ENCODE measurements at places on chromosomes 4 and X.

DNA sequence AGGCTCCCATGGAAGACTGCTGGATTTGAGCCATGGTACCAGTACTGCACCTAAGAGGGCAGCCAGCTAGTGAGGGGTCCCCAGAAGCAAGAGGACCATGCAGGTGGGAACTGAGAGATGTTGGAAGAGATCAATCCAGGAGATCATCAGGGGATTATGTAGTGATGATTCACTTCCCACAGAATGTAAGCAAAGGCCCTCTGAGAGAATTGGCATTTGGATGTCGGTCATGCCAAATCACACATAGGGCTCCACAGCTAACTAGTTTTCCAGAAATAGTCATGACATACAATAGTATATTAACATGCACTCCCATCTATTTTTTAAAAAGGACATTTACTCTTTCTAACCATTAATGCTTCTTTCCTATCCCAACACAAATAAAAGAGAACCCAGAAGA lies 112.5 kb downstream of the RASGEF1B start:
- no peak for DNase-seq

- DNase-seq = no peak
Observed at GRCh38 chrX:47933946-47934345, 69.8 kb downstream of the ZNF182 start.

GRCh38 chr4:132827522-132827921 lies 321.6 kb upstream of the PCDH10 start:
- no peak for DNase-seq

GRCh38 chr4:146514651-146515357 lies 6.9 kb downstream of the SLC10A7 start:
- DNase-seq = no peak

DNA sequence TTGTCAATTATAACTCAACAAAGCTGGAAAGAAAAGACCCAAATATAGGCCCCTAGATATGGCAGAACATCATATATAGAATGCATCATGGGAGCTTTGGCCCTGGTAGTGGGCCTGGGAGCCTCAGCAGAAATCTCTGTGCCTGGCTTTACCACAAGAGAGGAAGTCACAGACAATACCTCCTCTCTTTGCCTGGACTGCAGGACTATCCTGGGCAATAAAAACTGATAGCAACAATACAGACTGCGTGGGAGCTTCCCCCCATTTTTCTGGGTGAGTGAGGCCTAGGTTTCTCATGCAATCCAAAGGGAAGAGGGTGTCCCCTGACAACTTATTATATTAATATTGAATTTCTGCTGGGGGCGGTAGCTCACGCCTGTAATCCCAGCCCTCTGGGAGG lies 64.0 kb upstream of the NFKB1 start:
- no peak for DNase-seq

- no peak for DNase-seq
Observed at GRCh38 chrX:115357326-115358120, 68.0 kb downstream of the LUZP4 start.

DNA sequence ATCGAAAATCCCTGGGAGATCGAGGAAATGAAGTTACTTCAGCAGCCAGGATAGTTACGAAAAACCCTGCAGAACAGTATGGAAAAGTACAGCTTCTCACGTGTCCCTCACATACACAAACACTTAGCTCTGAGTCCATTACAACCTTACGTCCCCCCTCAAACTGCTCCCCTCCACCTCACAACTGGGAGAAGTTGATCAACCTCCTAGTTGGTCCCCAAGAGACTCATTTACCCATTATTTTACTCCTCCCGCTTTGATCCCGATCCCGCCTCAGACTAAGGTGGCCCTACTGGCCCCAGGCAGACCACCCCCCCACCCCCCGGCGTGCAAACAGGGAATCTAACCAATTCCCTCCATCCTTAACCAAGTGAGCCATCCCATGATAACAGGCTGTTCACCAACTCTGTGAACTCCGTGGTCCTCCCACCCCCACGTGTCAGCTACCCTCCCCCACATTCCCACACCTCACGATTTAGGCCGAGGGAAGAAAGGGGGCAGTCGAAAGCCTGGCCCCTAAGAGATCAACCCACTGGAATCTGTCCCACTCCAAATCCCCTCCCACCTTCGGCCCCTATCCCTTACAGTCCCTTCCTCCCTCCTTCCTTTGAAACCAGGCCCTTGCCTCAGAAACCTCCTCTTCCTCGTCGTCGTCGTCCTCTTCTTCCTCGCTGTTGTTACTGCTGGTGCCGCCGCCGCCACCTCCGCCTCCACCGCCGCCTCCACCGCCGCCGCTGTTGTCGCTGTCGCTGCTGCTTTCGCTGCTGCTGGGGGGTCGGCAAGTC lies 755 bp downstream of the ANKRD17 start:
- no peak for DNase-seq

- DNase-seq = no peak
Observed at GRCh38 chr4:155604718-155605626, 61.7 kb upstream of the GUCY1A1 start.

GRCh38 chrX:118437283-118437682 lies 58.3 kb upstream of the DOCK11 start:
- DNase-seq = no peak

DNA sequence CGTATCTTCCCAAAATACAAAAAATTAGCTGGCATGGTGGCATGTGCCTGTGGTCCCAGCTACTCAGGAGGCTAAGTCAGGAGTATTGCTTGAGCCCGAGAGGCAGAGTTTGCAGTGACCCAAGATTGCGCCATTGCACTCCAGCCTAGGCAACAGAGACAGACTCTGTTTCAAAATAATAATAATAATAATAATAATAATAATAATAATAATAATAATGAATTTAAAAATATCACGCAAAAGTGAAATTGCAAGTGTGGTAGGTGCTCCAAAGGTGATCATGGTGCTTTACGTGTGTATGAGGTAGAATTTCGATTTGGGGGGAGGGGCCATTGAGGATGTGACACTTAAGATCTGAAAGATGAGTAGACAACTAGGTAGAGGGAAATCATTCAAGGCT lies 4.9 kb upstream of the HPSE start:
- no peak for DNase-seq

- DNase-seq = no peak
Observed at GRCh38 chr4:184895012-184895695, 69.4 kb upstream of the ACSL1 start.

- no peak for DNase-seq
Observed at GRCh38 chr4:182649698-182650477, 267.3 kb downstream of the DCTD start.

DNA sequence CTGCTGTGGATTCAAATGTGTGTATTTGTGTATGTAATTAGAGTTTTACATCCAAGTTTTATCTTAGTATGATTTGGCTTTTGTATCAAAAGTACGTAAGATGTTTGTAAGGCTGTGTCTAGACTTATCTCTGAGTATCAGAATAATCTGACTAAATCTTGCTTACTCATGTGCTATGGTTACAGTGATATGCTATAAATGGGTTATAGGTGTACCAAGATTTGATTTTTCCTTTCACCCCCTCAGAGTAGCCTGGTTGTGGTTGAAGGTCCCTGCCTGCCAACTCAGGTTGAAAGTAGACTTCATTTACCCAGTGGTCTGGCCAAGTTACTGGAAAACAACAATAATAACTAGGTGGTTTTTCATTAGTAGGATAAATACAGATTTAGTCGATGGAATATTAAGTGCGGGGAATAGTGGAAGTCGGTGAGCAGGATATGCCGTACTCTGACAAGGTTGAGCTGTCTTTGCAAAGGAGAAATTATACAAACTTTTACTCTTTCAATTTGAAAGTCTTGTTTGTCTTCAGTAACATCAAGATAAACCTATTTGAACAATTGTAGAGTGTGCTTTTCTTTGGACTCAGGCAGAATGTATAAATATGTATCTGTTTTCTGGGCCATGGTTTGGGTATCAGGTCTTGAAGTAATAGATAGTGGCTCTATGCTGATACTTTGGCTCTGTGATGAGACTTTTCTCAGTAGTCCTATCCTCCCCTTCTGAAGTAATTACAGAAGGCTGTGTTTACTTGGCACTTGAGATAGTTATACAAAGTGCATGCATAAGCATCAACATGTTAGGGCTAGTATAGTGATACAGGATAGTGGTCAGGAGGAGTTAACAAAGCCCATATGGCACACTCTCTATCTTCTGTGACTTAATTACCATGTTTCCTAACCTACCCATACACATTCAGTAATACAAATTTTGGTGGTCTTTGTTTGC lies 23.7 kb downstream of the BMP2K start:
- DNase-seq = no peak

GRCh38 chr4:72427057-72427456 lies 142.0 kb downstream of the ADAMTS3 start:
- no peak for DNase-seq

DNA sequence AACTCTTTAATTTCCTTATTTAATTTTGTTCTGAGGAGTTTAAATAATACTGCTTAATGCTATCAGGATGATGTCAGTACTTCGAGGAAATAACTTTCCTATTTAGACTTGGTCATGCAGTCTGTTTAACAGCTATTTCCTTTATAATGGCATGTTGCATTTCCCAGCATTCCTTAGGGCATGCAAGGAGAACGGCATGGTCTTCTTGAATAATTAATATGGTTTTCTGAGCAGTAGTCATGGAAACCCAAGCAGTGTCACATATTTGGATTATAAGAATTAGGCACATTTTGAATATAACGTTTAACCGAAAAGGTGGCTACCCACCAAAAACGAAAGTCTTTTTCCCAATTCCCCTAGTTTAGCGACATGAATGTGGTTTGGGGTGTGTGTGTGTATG lies 76.0 kb downstream of the AFF2 start:
- no peak for DNase-seq

DNA sequence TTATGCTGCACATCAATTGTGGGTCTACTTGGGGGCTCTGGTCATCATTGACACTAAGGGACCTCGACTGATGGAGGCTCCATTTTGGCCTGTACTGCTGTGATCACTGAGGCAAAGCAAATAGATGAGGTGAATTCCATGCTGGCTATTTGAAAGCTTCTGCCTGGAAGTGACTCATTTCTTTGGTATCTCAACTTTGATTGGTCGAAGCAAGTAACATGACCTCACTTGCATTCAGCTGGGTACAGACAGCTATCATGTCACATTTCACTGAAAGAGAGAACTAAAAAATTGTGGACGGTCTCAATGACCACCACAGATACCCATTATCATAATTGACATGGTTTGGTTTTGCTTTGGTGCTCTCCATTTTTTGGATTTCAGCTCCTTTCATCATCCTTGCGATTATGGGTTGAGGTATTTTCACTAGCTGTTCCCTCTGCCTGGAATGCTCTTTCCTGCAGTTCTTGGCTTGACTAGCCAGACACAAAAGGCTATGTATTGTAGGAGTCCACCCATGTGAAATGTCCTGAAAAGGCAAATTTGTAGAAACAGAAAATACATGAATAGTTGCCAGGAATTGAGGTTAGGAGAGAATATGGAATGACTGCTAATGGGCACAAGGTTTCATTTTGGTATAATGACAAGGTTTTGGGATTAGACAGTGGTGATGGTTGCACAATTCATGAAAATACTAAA lies 369.2 kb upstream of the LCORL start:
- no peak for DNase-seq

DNA sequence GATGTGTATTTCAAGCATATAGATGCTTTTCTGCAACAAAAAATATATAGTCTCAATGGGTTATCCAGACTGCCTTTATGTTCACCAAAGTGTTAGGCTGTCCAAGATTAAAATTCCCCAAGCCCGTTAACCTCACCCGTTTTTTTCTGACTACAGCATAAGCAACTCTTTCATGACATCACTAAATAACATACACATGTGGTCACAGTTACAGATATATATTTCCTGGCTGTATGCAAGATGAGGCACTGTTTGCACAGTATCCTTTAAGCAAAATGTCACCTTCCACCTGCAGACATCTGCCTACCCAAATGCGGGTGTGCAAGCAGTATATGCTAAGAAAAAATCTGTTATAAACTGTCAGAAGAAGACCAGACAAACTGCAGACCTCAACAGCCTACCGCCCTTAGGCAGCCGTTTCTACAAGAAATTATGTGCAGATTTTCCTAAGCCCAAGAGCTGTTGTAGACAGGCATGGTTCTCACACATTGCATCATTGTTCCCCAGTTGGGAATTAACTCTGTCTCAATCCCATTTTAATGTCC lies 183.1 kb upstream of the MXRA5 start:
- DNase-seq = no peak

GRCh38 chrX:37378404-37378803 lies 29.2 kb downstream of the PRRG1 start:
- no peak for DNase-seq

DNA sequence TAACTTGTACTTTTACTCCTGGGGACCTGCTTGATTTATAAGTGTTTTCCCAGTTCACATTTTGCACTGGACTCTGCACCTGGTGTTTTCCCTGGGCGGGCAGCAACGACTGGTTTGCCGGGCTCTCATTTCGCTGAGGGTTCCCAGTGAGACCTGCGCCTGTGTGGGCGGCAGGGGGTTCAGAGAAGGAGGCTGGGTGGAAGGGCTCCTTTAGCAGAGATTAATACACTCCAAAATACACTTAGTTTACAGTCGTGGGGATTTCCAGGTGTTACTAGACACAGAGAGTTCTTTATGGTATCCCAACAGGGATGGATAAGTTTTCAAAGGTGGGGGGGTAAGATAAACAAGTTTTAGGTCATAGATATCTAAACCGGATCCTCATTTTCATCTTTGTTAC lies 53.0 kb upstream of the SHISA3 start:
- no peak for DNase-seq

GRCh38 chr4:15144967-15145295 lies 142.7 kb downstream of the CPEB2 start:
- DNase-seq = no peak

GRCh38 chr4:89674876-89675459 lies 162.0 kb downstream of the SNCA start:
- no peak for DNase-seq

- DNase-seq = no peak
Observed at GRCh38 chr4:80069837-80070731, 2.9 kb downstream of the ANTXR2 start.

GRCh38 chrX:132467026-132467425 lies 21.8 kb downstream of the MBNL3 start:
- no peak for DNase-seq

- no peak for DNase-seq
Observed at GRCh38 chr4:1251773-1252066, 2.8 kb upstream of the CTBP1 start.

DNA sequence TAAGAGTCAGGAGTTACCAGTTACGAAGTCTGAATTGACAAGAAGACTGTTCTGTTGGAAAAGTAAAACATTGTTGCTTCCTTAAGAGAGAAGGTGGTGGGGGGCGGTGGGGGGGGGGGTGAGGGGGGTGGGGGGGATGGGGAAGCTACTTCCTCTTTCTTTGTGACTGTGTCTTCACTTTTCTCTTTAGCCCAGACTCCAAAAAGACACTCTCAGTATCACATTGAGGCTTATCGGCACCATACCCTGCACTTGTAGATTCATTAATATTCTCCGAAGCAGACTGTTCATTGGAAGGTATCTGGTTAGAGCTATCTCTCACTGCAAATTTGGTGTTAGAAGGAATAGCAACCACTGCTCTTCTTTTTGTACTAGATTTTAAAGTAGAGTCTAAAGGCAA lies 94.5 kb upstream of the IL13RA1 start:
- DNase-seq = no peak
